ENCODE measurements at places on chromosomes 2 and 18. TPM values are rescaled to one million over a fixed set of nuclear protein-coding genes. Genes with fewer than 3 reads are reported as not detected.

The ANKRD30BL gene
- 0.09 TPM for polyA plus RNA-seq

DNA sequence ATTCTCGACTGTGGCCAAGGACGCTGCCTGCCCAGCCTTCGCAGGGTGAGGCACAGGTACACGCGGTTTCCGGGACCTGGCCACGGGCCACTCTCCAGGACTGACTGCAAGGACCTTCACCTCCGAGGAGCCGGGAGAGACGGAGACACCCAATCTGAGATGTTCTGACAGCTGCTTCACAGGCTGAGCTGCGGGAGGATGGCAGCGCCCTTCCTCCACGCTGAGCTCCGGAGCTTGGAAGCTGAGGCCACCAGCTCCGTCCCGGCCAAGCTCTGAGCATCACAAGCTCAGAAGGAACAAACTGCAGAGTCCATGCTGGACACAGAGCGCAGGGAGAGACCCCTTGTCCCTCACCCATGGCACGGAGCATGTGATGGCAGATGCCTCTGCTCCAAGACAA lies 71.1 kb upstream of the CTDP1 start:
- no peaks in the 10 kb centered on the region for H3K36me3 ChIP-seq
- H3K27ac ChIP-seq, result no peak overlapping the region
- no peak for DNase-seq
- H3K4me3 ChIP-seq, result no peak overlapping the region

- no peak overlapping the region for H3K27ac ChIP-seq
- DNase-seq, result no peak
- H3K4me3 ChIP-seq, result no peak overlapping the region
These were observed 35.3 kb downstream of the KCNF1 start for GRCh38 chr2:10947005-10947440.

- H3K4me3 ChIP-seq, result no peak overlapping the region
- peaks cover 34% of the 10 kb centered on the region for H3K36me3 ChIP-seq
- H3K27me3 ChIP-seq, result no peaks in the 10 kb centered on the region
- H3K4me1 ChIP-seq, result no peaks in the 10 kb centered on the region
- no peak overlapping the region for H3K27ac ChIP-seq
- no peak for DNase-seq
These were observed 33.1 kb upstream of the STON1 start for GRCh38 chr2:48496849-48497248.
